GM10248 (cell line): ENCODE measurements at places on chromosomes 6 and 20.

DNA sequence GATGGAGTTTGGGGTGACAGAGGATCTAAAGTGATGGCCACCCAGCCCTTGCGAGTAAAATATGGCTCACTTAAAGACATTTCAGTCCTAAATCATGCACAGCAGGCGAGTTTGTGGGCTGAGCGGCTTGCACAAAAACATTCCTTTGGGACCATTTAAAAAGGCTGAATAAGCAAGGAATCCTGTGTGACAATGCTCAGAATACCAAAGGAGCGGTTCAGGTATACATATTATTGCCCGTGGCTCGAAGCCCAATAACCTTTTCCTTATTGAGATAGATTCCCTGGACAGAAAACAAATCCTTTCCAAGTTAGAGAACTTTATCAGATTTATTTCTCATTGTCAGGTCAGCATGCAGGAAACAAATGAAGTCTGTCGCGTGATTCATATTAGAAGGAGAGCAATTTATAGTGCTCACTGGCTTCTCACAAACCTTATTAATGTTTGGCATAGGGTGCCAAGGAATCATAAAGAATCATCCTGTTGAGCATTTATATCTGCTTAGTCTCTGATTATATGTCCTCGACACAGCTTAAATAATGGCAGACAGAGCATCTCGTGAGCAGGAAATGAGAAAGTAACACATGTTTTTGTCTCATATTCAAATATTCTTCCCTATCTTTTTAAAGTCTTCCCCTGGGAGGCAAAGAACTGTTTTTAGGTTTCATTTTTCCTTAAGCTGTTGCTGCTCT is 121.3 kb downstream of the TRMT11 start:
- no peak for DNase-seq

- no peak for DNase-seq
Observed at GRCh38 chr6:85168146-85168545, 281.7 kb upstream of the NT5E start.

- DNase-seq = no peak
Observed at GRCh38 chr6:167757249-167757648, 69.5 kb upstream of the AFDN start.

DNA sequence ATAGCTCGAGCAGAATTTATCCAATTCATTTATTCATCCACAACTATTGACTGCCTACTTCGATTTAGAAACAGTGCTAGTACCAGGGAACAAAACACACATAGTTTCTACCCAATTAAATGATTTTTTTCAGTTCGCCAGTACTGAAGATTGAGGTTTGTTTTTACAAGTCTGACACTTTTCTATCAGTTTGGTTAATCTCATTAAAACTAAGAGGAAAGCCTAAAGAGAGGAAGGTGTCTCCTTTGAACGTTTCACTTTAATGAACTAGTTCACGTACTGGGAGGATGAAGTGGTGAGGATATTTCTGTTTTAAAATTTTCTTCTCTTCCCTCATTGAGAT is 570 bp upstream of the ANKS1A start:
- DNase-seq = no peak

- no peak for DNase-seq
Observed at GRCh38 chr20:59032713-59033059, 551 bp upstream of the ATP5F1E start.

DNA sequence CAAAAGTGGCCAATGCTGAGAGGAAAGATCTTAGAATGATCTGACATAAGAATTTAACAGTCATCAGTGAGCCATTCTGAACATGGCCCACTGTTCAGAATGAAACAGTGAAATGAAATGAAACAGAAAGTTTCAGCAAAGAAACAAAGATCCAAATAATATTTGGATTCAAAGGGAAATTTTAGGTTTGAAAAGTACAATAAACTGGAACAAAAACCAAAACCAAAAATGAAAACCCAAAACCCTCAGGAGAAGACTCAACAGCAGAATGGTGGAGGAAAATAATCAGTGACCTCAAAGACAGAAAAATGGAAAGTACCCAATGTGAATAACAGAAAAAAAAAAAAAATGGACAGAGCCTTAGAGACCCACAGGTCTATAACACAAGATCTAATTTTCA is 66.1 kb upstream of the EMILIN3 start:
- peak; percentile 33 for DNase-seq
